ENCODE measurements at places on chromosomes 4 and X. TPM values are rescaled to one million over a fixed set of nuclear protein-coding genes. Genes with fewer than 3 reads are reported as not detected.

The OPHN1 gene
- 2.3 TPM for total RNA-seq

The PTTG2 gene
- total RNA-seq, result not detected

DNA sequence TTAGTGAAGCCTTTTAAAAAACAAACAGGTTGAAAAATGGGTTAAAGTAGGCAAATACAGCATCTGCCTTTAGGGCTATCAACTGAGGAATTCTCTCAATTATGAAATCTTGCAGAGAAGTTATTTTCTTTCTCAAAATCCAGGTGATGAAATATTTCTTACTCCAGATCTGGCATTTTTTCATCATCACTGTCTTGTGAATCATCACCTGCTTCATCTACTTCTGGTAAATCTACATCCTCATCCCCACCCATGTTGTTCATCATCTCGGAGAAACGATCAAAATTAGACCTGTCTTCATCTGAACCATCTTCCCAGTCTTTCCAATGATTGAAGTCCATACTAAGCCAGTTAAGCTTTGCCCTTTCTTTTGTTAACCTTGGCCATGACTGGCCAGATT, 33.3 kb upstream of the HPF1 start:
- H3K36me3 ChIP-seq, result no peaks in the 10 kb centered on the region
- DNase-seq, result no peak
- no peak overlapping the region for H3K27ac ChIP-seq
- no peaks in the 10 kb centered on the region for H3K4me1 ChIP-seq
- peaks cover 44% of the 10 kb centered on the region for H3K27me3 ChIP-seq

GRCh38 chr4:130026185-130026584, 930.2 kb downstream of the C4orf33 start:
- no peak for DNase-seq
- H3K27ac ChIP-seq, result no peak overlapping the region
- no peaks in the 10 kb centered on the region for H3K4me1 ChIP-seq
- H3K36me3 ChIP-seq, result no peaks in the 10 kb centered on the region
- H3K27me3 ChIP-seq, result no peaks in the 10 kb centered on the region

GRCh38 chr4:155656025-155656424, 10.6 kb upstream of the GUCY1A1 start:
- DNase-seq, result no peak
- H3K36me3 ChIP-seq, result no peaks in the 10 kb centered on the region
- no peaks in the 10 kb centered on the region for H3K4me1 ChIP-seq
- H3K27me3 ChIP-seq, result no peaks in the 10 kb centered on the region
- H3K27ac ChIP-seq, result no peak overlapping the region

DNA sequence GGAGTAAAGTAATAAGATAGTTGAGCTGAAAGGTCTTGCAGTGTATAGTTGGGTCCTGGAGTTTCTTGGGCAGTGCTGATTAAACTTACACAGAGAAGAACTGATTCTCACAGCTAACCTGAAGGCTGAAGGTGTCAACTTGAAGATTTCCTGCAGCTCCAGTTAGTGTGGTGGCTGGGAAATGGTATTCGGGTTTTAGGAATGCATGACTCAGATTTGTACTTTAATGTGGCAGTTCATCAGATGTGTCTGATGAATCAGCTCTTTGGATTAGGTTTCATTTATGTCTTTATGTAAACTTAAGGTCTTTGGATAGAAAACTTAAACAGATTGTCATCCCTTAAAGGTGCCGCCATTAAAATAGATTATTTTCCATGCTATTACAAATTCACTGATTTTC, 200.0 kb downstream of the IL1RAPL1 start:
- H3K27ac ChIP-seq, result no peak overlapping the region
- no peak for DNase-seq
- H3K27me3 ChIP-seq, result no peaks in the 10 kb centered on the region
- no peaks in the 10 kb centered on the region for H3K4me1 ChIP-seq
- H3K4me3 ChIP-seq, result no peak overlapping the region
- no peaks in the 10 kb centered on the region for H3K36me3 ChIP-seq

The HSFX3 gene
- total RNA-seq, result not detected

DNA sequence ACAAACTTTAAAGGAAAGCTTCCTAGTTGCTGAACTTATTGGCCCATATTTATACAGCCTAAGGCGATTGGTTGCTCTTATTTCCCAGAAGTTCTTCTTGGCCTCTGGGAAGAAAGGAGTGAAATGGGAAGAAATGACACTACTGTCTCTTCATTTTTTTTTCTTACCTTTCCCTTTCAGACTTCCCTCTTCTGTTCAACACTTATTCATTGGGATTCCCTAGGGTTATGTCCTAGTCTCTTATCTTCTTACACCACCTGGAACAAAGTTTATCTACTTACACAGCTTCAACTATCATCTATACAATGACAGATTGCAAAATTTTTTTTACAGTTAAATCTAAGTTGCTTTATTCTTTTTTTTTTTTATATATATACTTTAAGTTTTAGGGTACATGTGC, 68.0 kb downstream of the SNX12 start:
- no peaks in the 10 kb centered on the region for H3K4me1 ChIP-seq
- no peak overlapping the region for H3K4me3 ChIP-seq
- H3K36me3 ChIP-seq, result no peaks in the 10 kb centered on the region
- no peak for DNase-seq
- H3K27ac ChIP-seq, result no peak overlapping the region
